ENCODE measurements at places on chromosomes 4 and X.

- DNase-seq: no peak
Measured at GRCh38 chr4:53748328-53748772, 157.1 kb upstream of the LNX1 start.

DNA sequence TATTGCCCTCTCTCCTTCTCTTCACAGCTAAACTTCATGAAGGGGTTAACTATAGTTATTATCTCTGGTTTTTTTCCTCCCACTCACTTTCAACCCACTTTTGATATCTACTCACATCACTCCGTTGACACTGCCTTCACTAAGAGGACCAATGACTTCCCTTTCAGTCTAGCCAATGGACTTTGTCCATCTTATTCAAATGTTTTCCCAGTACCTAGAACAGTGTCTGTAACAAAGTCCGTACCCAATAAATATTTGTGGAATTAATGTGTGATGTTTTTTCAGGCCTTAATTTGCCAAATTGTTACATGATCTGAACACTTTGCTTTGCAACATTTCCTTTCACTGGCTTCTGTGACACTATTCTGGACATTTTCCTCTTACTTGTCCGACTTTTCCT lies 106.0 kb upstream of the AR start:
- no peak for DNase-seq

GRCh38 chr4:187541666-187542065 lies 453.9 kb upstream of the ZFP42 start:
- DNase-seq: no peak

DNA sequence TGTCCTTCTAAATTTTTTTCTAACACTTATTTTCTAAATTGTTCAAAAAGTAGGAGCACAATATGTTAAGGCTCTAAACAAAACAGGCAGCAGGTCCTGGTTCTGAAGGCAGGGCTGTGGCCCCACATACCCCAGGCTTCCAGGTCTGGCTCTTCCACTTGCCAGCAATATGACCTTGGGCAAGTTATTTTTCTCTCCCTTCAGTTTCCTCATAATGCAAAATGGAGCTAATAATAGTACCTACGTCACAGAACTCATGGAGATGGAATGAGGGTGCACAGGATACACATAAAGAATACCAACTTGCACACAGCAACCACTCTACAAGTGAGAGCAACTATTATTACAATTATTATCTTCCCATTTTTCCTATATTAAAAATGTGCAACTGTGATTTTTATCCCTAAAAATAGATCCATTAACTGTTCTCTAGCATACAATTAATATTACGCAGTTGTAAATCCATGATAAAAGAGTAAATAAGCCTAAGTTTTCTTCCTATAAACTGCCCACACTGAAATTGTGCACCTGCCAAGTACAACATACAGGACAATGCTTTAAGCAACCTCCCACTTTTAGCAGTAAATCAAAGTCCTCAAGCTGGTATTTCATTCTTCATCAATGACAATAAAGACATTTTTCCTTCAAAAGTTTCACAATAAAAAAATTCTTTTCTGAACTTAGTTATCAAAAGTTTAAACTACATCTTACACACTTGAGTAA lies 27.0 kb downstream of the OTUD4 start:
- DNase-seq: no peak

DNA sequence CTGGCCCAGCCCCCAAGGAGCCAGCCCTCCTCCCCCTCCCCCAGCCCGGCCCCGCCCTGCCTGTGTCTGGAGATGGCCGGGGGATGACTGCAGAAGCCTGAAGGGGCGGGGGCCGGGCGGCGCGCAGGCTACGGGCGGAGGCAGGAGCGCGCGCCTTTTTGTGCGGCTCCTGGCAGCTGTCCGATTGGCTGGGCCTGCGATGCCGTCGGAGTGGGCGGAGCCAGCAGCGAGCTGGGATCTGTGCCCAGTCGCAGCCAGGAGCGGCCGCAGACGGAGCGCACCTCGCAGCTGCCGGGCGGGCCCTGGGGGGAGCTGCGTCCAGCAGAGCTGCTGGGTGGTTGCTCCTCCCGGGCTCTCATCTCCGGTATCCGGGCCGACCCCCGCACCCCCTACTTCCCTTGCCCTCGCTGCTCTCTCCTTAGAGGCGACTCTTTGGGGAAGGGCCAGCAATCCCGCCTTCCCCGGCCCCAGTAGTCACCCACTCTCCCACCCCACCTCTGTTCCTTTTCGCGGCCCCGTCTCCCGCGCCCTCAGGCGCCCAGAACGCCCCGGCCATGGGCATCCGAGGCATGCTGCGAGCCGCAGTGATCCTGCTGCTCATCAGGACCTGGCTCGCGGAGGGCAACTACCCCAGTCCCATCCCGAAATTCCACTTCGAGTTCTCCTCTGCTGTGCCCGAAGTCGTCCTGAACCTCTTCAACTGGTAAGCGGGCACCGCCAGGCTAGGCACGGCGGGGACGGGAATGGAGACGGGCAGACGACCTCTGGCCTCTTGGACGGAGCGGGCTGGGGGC lies at the start of gene GABRQ:
TSS of gene GABRQ (plus strand) at position 247 of the 794 bp plus-strand sequence. CDS start at position 555, 308 bp downstream.
- no peak for DNase-seq
